ENCODE measurements at places on chromosomes 2 and 18.

- no peak for DNase-seq
Measured at GRCh38 chr2:69564604-69565003, 78.9 kb downstream of the AAK1 start.

GRCh38 chr2:124762388-124762787 lies 737.3 kb downstream of the CNTNAP5 start:
- no peak for DNase-seq

DNA sequence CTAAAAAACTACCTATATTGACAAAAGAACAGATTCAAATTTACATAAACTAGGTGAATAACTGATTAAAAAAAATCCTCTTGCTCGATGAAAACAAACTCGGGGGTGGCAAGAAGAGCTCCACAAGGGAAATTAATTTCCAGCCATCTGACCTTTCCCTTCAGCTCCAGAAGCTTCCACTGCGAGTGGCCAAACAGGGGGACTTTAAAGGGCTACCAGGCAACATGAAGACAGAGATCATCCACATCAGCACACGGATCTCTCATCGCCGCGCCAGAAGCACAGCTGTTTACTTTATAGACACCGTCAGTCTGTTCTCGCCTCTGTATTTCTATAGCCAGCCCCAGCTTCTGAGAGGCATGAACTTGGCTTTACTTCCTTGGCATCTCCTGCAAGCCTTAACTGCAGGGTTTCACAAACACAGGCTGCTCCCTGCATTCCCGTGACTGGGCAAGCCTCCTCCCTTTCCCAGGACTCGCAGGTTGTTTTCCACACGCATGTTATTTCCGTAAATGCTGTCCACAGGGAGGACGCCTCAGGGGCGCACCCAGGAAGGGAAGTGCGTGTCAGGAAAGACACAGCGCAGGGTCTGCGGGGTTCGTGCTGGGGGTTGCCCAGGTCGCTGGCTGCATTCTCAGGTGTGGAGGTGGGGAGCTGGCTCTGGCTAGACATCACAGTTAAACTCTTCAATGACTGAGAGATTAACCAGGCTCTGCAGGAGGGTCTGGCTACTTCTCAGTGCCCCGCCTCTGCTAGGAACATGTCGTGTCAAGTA lies 85.0 kb downstream of the USP40 start:
- DNase-seq, result no peak

DNA sequence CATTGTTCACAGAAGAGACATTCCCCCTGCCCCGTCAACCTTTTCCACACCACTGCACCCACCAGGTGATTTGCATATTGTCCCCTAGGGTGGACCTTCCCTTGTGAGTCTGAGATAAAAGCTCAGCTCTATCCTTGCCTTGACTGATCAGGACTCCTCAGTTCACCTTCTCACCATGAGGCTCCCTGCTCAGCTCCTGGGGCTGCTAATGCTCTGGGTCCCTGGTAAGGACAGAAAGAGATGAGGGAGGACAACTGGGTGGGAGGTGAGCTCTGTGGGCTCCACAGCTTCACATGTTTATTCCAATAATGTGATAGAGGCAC lies 1160.1 kb downstream of the RPIA start:
- no peak for DNase-seq

DNA sequence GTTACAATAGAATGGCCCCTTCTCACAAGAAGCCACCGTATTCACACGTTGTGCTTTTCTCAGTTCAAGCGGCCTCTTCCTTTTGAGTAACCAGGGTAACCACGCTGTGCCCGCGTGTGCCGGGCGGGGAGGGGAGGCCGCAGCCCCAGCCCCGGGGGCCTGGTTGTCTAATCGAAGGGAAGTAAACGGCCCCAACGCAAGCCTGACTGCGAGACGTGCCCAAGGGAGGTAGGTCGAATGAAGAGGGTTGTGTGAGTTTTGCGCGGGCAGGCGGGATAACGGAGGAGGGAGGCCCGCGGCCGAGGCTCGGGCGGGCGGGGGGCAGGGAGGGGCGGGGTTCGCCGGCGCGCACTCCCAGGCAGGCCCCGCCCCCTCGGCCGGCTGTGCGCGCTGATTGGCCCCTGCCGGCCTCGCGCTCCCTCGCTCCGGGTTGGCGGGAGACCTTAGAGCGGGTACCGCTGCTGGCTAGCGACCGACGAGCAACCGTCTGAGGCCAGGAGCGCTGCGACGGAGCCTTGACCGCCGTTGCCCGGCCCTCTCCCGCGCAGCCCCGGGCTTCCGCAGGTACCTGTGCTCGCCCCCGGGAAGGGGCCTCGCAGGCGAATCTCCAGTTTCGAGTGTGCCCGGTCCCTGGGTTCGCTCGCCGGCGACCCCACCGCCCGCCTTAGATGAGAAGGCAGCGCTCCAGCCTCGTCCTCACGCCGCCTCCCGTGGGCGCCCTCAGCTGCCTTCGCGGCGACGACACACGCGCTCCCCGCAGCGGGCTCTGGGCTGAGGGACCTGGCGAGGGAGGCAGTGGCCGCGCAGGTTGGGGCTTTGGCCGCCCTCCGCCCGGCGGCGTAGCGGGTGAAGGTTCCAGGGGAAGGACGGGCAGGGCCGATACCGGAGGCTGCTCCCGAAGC lies at the start of gene SPDYA:
Gene SPDYA, plus strand, starts transcription at position 451 of the 902 bp plus-strand sequence. CDS start 5,181 bp downstream, outside the sequence.
- peak; percentile 80 for DNase-seq

DNA sequence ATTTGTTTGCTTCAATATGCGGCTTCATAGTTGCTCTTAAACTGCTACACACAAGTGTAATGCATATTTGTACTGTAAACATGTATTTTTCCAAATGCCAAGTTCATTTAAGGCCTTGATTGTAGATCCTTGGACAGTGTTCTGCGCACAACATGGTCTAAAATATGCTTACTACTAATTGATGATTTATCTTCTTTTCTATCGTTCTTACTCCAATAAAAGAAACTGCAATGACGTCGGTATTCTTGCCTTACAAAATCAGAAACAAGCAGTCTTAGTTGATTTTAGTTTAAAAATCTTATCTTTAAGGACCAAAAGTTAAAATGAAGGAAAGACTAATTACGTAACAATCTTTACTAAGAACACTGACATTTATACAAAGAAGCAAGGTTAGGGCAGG lies 224.3 kb upstream of the SMAD7 start:
- DNase-seq, result no peak

DNA sequence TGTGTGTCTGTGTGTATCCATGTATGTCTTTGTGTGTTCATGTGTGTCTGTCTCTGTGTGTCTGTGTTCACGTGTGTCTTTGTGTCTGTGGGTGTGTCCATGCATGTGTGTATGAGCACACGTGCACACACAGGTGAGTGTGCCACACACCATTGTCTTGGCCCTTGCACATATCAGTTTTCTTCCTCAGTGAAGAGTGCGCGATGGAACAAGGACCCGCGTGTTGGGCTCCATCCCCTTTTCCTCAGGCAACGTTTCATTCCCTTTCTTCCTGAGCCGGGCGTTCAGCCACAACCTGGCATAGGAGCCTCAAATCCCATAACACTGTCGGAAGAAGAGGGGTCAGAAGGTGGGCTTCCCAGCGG lies 74.3 kb downstream of the PTGR3 start:
- DNase-seq, result no peak

DNA sequence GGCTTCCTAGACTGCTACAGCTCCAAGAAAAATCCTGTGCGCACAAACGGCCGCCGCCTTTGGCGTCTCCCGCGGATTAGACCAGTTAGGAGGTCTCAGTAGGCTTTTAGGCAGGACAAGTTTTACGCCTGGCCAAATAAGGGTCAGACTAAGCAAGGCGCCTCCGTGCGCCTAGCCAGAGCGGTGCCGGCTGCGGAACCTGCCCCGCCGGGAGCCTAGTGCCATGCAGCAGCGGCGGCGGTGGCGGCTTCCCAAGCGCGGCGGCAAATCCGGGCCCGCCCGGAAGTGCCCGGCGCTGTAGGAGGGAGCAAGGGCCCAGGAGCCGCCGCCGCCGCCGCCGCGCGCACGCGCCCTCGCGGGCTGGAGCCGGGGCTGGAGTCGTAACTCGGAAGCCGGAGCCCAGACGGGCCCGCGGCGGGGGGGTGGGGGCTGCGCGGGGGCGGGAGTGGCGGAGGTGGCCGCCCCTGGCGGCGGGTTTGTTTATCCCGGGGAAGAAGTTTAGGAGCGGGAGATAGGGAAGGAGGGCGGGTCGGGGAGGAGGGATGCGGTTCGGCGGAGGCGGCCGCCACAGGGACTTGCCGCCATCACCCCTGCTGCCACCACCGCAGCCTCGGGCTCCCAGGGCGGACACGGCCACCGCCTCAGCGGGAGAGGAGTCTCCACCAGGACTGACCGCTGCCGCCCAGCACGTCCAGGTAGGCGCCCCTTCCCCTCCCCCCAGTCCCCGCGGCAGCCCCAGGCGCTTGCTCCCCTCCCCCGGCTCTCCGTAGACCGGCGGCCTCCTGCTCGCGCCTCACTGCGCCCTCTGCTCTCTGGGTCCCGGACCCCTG lies at the start of gene SPOPL:
Gene SPOPL, plus strand, starts transcription at position 346 of the 830 bp plus-strand sequence. CDS start 48,447 bp downstream, outside the sequence.
- DNase-seq, result peak; percentile 59

GRCh38 chr18:62209046-62209445 lies 22.0 kb downstream of the RELCH start:
- DNase-seq, result no peak

GRCh38 chr2:8244639-8245038 lies 437.2 kb upstream of the ID2 start:
- DNase-seq, result no peak

GRCh38 chr2:79487399-79487798 lies 25.5 kb upstream of the CTNNA2 start:
- no peak for DNase-seq

GRCh38 chr2:202429164-202429980 lies 53.2 kb downstream of the BMPR2 start:
- DNase-seq, result no peak

GRCh38 chr18:8742387-8743361 lies 37.3 kb downstream of the MTCL1 start:
- no peak for DNase-seq

DNA sequence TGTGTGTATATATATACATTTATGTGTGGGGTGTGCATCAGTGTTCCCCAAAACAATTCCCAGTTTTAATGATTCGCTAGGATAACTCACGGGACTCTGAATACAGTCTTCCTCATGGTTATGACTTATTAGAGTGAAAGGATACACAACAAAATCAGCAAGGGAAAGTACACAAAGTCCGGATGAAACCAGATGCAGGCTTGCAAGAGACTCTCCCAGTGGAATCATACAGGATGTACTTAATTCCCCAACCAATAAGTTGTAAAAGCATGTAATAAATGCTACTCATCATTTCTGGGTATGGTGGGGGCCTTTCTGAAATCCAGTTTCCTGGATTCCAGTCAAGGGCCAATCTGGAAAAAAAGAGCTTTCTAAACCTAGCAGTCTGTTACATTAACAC lies 654.1 kb upstream of the SYT4 start:
- no peak for DNase-seq

DNA sequence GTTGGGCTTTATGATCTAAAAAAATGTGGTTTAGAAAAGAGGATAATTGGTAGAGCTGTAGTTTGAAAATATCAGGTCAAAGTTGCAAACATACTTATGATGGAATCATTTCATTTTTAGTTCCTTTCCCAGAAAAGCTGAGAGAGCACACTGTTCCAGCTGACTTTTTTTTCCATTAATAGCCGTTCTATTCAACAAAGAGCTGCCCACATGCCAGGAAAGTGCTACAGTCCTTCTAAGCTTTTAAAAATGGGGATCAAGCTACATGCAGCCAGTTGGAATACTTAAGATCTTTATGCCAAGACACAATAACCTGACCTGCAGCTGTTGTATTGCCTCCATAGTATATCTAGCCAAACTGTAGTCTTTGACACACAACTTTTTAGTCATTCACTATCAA lies 111.5 kb downstream of the GALNT3 start:
- no peak for DNase-seq

- no peak for DNase-seq
Measured at GRCh38 chr2:113277474-113278072, 1.1 kb downstream of the PAX8 start.

GRCh38 chr2:196167666-196168065 lies 3.7 kb downstream of the STK17B start:
- no peak for DNase-seq

DNA sequence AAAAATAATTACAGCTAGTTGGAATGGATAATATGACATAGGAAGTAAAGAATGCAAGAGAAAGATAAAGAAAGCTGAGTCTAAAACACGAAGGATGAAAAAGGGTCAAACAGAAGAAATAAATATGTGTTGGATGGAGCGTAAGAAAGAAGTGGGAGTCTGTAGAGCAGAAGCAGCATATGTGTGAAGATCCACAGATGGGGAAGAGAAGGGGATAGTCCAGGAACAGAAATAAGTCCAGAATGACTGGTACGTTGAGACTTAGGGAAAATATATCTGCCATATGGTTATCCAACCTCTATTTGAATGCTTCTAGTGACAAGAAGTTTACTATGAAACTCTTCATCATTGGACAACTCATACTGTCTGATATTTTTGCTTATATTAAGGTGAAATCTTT lies 18.0 kb downstream of the ABCA12 start:
- no peak for DNase-seq

DNA sequence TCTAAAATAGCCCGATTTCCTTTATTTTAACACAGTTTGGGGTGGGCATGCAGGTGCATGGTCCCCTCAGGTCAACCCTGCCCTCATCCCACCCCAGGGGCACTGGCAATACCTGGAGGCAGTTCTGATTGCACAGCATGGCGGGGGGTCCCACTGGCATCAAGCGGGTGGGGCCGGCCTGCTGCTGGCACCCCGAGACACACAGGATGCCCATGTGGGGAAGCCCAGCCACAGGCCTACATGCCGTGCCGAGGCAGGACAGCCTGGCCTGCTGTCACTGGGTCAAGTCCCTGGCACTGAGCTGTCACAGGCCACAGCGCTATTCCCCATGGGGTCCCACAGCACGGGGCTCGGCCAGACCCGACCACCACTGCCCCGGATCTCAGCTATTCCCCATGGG lies 11.9 kb upstream of the KCNG2 start:
- no peak for DNase-seq

- no peak for DNase-seq
Measured at GRCh38 chr2:171651667-171652415, 35.4 kb upstream of the DYNC1I2 start.

DNA sequence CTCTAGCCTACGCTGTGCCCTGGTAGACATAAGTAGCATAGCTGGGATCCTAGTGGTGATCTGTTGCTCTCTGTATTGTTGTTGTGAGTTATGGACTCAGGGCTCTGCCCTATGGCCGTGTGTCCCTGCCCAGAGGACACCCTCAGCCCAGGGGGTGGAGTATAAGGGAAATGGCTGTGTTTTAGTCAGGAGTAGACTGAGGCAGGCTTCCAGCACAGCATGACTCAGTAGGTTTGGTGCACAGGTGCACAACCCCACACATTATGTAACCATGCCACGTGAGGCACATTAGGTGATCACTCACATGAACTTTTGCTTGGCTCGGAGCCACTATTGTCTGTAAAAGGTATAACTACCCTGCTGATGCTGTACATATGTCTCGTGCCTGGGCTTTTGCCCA lies 59.9 kb upstream of the PEX13 start:
- DNase-seq, result no peak

GRCh38 chr18:76984193-76985155 lies 148.1 kb downstream of the MBP start:
- DNase-seq, result no peak

DNA sequence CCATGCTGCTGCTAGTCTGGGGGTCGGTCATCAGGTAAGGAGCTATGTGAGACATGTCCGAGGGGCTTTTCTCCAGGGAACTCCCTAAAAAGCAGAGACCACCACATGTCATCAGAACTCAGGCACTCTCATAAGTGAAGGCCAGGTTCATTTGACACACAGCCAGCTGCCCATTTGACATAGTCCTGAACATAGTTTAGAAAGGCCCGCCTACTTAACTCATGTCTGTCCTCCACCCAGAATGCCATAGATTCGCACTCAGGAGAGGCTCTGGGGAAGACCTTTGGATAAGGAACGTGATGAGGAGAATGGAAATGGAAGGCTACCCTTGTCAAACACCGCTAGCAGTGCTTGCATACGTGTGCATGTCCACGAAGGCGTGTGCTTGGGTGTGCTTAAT lies 157.2 kb downstream of the PTGR3 start:
- no peak for DNase-seq

GRCh38 chr2:236164925-236165841 lies 3.0 kb downstream of the GBX2 start:
- no peak for DNase-seq

All from SW 1271 (cell line).